ENCODE measurements at places on chromosomes 3 and 15.

GRCh38 chr15:25739687-25740121 is 123.4 kb downstream of the ATP10A start:
- no peak for DNase-seq

- no peak for DNase-seq
Measured at GRCh38 chr3:71944482-71945065, 159.6 kb upstream of the PROK2 start.

DNA sequence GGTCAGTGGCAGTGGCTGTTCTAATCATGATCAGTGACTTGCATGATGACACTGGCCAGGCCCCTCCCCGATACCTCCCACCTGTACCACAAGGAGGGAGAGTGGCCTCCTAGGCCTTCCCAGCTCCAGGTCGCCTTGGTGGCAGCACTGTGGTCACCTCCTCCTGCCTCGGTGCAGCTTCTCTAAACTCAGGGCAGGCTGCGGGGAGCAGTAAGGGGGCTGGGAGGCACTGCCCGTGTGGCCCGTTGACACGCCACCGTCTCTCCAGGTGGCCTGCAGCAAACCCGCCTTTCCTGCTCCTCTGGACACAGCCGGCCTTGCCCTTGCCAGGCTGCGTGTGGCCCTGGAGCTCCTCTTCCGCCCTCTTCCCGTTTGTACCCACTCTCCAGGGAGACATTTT is 184.1 kb downstream of the XXYLT1 start:
- no peak for DNase-seq

GRCh38 chr3:7144697-7145308 is 283.9 kb downstream of the GRM7 start:
- no peak for DNase-seq

DNA sequence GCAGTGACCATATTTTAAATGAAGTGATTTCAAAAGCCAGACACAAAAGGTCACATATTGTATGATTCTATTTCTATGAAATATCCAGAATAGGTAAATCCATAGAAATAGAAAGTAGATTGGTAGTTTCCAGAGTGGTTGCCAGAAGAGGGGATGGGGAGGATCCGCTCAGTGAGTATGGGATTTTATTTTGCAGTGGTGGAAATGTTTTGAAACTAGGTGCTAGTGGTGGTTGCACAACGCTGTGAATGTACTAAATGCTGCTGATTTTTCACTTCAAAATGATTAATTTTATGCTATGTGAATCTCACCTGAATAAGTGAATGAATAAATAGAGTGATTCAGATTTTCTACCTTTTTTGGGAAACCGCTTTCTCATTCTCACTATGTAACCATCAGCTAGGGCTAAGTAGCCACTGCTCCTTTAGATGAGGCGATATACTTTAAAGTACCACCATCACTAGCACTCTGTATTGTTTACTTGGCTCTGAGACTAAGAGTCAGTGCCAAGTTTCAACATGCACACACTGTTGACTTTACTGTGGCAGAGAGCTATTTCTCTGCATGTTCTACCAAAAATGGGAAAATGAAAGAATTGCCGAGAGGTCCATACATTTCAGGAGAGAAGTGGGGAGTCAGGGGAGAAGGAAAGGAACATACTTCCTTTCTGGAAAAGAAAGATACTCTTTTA is 90.7 kb upstream of the GOLIM4 start:
- no peak for DNase-seq

- no peak for DNase-seq
Measured at GRCh38 chr3:172317984-172318383, 130.3 kb downstream of the GHSR start.

- DNase-seq, result no peak
Measured at GRCh38 chr15:70602834-70603560, 160.4 kb downstream of the UACA start.

- DNase-seq, result no peak
Measured at GRCh38 chr15:56251315-56252095, 7.8 kb upstream of the RFX7 start.

- DNase-seq, result no peak
Measured at GRCh38 chr15:69576948-69577351, 124.3 kb downstream of the RPLP1 start.

- DNase-seq, result no peak
Measured at GRCh38 chr3:86954226-86954625, 36.7 kb downstream of the VGLL3 start.

DNA sequence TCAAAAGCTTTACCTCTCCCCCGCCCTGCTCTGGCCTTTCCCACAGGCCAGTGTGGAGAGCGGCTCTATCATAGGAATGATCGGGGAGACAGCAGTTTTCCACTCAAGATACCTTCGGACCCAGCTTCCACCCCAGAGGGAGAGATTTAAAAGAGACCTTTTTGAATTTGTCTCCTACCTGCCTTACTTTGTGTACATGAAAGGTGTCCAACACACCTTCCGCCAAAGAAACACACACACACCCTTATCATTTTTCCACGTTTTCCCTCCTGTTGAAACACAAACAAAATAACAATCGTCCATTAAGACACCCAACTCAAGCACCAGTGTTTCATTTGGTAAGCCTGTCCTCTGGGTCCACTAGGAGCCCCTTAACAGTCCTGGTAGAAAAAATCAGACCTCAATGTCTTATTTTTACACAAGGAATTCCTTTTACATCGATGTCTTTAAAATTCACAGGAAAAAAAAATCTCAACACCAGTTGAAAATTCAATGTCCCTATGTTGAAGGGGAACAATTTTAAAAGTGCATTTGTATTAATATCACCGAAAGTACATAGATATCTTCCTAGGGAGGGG is 4.0 kb downstream of the HES1 start:
- DNase-seq, result no peak

DNA sequence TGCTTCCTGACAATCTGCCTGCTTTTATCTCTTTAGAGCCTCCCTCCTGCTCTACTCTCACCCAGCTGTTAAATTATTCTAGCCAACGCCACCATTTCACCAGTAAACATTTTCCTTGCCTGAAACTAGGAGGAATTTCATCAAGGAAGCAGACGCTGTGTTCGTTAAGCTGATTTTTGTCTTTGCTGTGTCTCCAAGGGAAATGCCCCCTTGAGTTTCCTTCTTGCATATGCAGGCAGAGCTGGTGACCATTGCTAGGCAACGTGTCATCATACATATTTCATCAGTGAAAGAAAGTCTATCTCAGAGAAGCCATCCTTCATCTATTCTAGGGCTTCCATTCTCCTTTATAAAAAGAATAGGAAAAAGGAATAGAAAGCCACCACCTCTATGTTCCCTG is 87.0 kb upstream of the ST8SIA2 start:
- no peak for DNase-seq

- no peak for DNase-seq
Measured at GRCh38 chr3:160963949-160964348, 141.2 kb downstream of the B3GALNT1 start.

DNA sequence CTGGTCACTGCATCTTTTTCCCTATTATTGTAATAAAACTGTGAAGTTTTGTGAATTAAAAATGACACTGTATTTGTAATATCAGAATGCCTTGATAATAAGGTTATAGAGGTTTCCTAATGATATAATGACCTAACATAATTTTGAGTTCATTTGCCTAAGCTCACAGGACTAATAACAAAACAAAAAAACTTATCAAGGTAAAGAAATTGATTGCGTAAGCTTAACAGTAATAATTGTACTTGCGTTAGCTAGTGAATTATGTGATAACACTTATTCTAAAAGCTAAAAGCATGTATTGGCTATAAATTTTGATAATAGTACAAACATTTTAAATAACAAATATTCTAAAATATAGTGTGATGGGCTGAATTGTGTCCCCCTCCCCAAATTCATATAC is 112.6 kb downstream of the LEKR1 start:
- DNase-seq, result no peak

DNA sequence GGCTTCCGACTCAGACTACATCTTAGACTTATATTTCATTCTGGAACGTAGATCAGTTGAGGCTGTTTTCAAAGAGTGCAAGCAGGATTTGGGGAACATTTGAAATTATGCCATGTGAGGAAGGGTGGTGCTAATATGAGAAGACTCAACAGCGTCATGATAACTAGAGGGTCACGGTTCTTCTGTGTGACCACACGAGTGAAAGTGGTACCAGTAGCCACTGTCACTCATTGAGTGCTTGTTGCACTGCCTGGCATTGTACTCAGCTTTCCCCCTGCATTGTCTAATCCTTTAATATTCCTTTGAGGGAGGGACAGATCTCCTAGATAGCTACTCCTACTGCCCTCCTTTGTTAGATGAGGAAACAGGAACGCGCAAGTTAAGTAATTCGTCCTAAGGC is 81.3 kb upstream of the PLXNA1 start:
- no peak for DNase-seq

DNA sequence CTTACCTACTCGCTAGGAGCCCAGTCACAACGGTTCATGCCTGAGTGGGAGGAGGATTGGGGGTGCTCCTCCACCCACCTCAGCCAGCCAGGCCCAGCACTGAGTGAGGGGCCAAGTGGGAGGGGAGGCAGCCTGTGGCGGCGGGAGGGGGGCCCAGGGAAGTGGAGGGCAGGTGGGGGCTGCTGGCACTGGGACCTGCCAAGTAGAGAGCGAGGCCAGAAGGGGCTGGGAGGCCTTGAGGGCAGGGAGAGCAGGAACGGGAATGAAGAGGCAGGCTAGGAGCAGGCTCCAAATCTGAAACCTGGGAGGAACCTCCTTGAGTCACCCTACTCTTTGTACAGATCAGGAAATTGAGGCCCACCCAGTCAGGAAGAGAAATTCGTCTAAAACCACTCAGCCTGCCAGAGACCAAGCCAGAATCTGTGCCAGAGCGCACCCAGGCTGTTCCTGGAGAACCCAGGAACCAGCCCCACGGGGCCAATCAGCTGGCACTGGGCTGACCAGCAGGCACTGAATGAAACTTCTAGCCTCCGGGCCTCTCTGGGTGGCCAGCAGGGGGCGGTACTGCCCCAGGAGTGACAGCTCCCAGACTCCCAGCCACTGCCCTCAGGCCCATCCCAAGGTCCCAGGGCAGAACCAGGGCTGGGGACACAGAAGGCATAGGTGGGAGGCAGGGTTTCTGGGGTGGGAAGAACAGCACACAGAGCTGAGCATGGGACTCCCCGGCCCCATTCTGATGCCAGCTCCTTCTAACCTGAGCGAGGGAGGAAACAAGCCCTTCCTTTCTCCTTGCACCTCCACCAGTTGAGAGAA is 14.8 kb upstream of the CYP11A1 start:
- DNase-seq, result peak; percentile 75

GRCh38 chr15:31367021-31367729 is 40.5 kb downstream of the KLF13 start:
- DNase-seq, result no peak
